ENCODE measurements at places on chromosomes 11 and 22. TPM values are rescaled to one million over a fixed set of nuclear protein-coding genes. Genes with fewer than 3 reads are reported as not detected.

GRCh38 chr11:73162196-73162740, 20.1 kb upstream of the FCHSD2 start:
- H3K27me3 ChIP-seq = no peaks in the 10 kb centered on the region
- H3K27ac ChIP-seq = no peak overlapping the region
- no peak for DNase-seq
- H3K4me1 ChIP-seq = no peaks in the 10 kb centered on the region
- no peaks in the 10 kb centered on the region for H3K36me3 ChIP-seq

DNA sequence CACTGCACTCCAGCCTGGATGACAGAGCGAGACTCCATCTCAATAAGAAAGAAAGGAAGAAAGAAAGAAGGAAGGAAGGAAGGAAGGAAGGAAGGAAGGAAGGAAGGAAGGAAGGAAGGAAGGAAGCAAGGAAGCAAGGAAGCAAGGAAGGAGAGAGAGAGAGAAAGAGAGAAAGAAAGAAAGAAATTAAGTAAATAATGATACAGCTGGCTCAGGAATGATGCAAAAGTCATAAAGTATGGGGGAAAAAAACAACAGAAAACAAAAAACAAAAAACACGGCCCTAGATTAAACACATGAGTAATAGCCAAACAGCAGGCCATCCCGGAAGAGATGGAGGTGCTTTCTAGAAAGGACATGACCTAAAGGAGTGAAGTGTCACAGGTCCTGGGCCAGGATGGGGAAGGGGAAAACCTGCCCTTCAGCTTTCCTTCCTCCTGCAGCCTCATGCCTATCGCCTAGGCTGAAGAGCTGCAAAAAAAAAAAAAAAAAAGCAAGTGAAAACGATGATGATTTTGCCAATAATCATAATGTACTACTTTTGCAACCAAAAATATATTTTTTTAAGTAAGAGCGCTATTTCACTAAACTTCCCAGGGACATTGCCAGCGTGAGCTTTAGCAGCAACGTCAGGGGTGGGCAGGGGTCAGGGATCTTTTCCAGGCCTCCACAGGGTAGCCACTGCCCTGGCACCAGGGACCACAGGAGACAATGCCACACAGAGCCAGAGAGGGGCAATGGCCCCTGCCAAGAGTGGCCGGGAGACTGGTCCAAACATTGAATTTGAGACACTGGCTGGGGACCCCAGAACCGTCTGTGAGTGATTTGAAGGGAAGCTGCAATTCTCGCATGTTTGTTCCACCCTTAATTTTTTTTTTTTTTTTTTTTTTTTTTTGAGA, 28.2 kb upstream of the TMPRSS4 start:
- H3K36me3 ChIP-seq = no peaks in the 10 kb centered on the region
- H3K27me3 ChIP-seq = no peaks in the 10 kb centered on the region
- DNase-seq = no peak
- no peak overlapping the region for H3K27ac ChIP-seq
- H3K4me1 ChIP-seq = no peaks in the 10 kb centered on the region
- H3K4me3 ChIP-seq = no peak overlapping the region

GRCh38 chr11:108147150-108147549, 25.8 kb downstream of the ACAT1 start:
- no peak overlapping the region for H3K27ac ChIP-seq
- no peaks in the 10 kb centered on the region for H3K4me1 ChIP-seq
- no peak overlapping the region for H3K4me3 ChIP-seq
- H3K36me3 ChIP-seq = no peaks in the 10 kb centered on the region
- H3K27me3 ChIP-seq = no peaks in the 10 kb centered on the region

Gene ANO1
- total RNA-seq = 34.6 TPM

- H3K4me1 ChIP-seq = peaks cover 3% of the 10 kb centered on the region
- no peak overlapping the region for H3K4me3 ChIP-seq
- H3K27me3 ChIP-seq = no peaks in the 10 kb centered on the region
- no peaks in the 10 kb centered on the region for H3K36me3 ChIP-seq
- no peak overlapping the region for H3K27ac ChIP-seq
Measured at GRCh38 chr22:40487663-40488249, 117.4 kb downstream of the SGSM3 start.

Gene OR56B4
- not detected for total RNA-seq

DNA sequence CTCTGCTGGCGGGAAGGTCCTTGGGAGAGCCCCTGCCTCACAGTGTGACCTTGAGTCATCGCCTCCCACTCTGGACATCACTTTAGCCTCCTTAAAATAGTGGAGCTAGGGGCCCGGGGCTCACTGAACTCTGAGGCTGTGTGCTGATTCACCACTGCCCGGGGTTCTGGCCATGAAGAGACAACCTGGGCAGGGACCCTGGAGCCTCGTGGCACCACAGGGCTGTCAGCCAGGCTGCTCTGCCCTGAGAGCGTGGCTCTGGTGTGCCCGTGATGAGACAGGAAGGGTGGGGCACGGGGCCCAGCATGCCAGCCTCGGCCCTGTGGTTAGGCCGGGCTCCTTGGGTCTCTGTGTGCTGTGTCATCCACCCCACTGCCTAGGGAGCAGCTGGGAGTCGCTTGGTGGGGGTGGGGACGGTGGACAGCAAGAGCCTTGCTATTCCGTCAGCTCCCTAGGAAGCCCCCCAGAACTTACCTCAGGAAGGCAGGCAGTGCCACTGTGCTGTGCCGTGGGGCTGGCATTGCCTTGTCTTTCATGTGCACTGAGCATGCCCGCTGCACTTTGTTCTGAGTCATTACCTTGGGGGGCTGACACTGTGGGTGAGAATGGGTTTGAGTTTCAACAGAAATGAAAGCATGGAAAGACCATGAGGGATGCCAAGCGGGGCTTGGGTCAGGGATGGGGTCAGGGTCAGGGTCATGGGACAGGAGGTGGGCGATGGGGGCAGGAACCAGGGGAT, 31.7 kb downstream of the TPCN2 start:
- H3K4me1 ChIP-seq = no peaks in the 10 kb centered on the region
- no peak overlapping the region for H3K4me3 ChIP-seq
- no peak for DNase-seq
- no peak overlapping the region for H3K27ac ChIP-seq
- H3K36me3 ChIP-seq = no peaks in the 10 kb centered on the region
- H3K27me3 ChIP-seq = no peaks in the 10 kb centered on the region

Gene IL10RA
- 4.5 TPM for total RNA-seq

GRCh38 chr11:16946477-16947282, 67.5 kb downstream of the PLEKHA7 start:
- no peak overlapping the region for H3K27ac ChIP-seq
- no peaks in the 10 kb centered on the region for H3K27me3 ChIP-seq
- H3K4me3 ChIP-seq = no peak overlapping the region
- no peaks in the 10 kb centered on the region for H3K36me3 ChIP-seq
- DNase-seq = no peak

Gene SYTL2
- 52.2 TPM for total RNA-seq

GRCh38 chr11:64888729-64889511, 10.5 kb upstream of the EHD1 start:
- H3K4me3 ChIP-seq = no peak overlapping the region
- DNase-seq = no peak
- H3K27me3 ChIP-seq = no peaks in the 10 kb centered on the region
- no peak overlapping the region for H3K27ac ChIP-seq
- H3K36me3 ChIP-seq = no peaks in the 10 kb centered on the region
- no peaks in the 10 kb centered on the region for H3K4me1 ChIP-seq

GRCh38 chr11:117412653-117413275, 85.1 kb downstream of the CEP164 start:
- no peak overlapping the region for H3K27ac ChIP-seq
- no peak overlapping the region for H3K4me3 ChIP-seq
- no peak for DNase-seq
- H3K27me3 ChIP-seq = no peaks in the 10 kb centered on the region

DNA sequence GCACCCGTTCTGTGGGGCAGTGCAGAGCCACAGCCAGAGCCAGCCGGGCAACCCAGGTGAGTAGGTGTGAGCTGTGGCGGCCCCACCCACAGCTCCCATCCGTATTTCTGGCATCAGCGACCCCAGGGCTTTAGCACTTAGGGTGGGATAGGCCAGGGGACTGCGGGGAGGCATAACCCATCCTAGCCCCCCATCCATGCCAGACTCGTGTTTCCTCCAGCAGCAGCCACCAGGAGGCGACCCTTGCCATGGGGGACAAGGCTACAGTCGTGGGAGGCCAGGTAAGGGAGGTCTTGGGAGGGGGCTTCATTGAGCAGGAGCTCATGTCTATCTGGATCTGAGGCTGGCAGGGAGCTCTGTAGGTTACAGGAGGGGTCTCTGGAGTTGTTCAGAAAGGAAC, 873 bp downstream of the OTOG start:
- no peak for DNase-seq
- peaks cover 3% of the 10 kb centered on the region for H3K27me3 ChIP-seq
- no peak overlapping the region for H3K4me3 ChIP-seq

DNA sequence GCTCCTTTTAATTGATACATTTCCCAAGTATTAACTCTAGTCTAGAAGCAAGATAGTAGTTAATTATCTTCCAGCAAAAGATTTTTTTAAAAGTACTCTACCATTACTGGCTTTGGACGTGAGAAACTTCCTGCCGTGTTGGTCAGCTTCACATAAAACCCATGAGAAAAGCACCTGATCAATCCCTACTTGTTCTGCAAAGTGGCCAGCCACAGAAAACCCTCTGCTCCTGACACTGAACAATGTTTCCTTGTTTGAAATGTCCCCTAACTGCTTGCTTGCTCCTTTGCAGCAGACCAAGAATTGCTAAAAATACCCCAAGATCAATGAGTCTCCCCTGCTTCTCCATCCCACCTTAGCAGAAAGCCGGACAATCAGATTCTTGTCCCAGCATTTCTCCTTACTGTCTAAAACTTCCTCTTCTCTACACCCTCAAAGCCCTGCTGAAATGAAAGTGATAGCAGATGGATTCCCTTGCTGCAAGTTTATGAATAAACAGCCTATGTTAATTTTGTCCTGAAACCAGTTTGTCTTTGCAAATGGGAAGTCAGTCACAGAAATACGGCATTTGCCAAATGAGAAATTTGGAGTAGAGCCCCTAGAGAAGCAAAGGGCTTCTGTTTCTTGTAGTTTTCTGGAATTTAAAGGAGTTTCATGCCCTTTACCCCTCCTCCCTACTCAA, 207.1 kb upstream of the ARHGAP20 start:
- no peak for DNase-seq
- no peak overlapping the region for H3K27ac ChIP-seq
- H3K27me3 ChIP-seq = no peaks in the 10 kb centered on the region
- H3K4me3 ChIP-seq = no peak overlapping the region
- H3K36me3 ChIP-seq = no peaks in the 10 kb centered on the region

- peak; percentile 5 for DNase-seq
- H3K4me1 ChIP-seq = no peaks in the 10 kb centered on the region
- H3K27ac ChIP-seq = no peak within 1 kb of the TSS
- no peaks in the 10 kb centered on the region for H3K36me3 ChIP-seq
- H3K4me3 ChIP-seq = no peak within 1 kb of the TSS
Measured at GRCh38 chr11:118076754-118077281, at the start of gene TMPRSS4. TMPRSS4 (plus strand) TSS chr11:118077078; CDS start chr11:118077303, 225 bp downstream.

- H3K4me1 ChIP-seq = no peaks in the 10 kb centered on the region
- no peak overlapping the region for H3K4me3 ChIP-seq
- H3K36me3 ChIP-seq = no peaks in the 10 kb centered on the region
- H3K27me3 ChIP-seq = no peaks in the 10 kb centered on the region
Measured at GRCh38 chr11:118227865-118228785, 3.3 kb upstream of the JAML start.

- DNase-seq = no peak
- H3K36me3 ChIP-seq = no peaks in the 10 kb centered on the region
- H3K27me3 ChIP-seq = no peaks in the 10 kb centered on the region
- H3K4me1 ChIP-seq = no peaks in the 10 kb centered on the region
- H3K4me3 ChIP-seq = no peak overlapping the region
- no peak overlapping the region for H3K27ac ChIP-seq
Measured at GRCh38 chr22:47794851-47795250, 1032.4 kb downstream of the TBC1D22A start.

- no peak for DNase-seq
- H3K36me3 ChIP-seq = peaks cover 32% of the 10 kb centered on the region
- peak overlapping the region; percentile 88 for H3K4me3 ChIP-seq
- H3K27me3 ChIP-seq = no peaks in the 10 kb centered on the region
- H3K4me1 ChIP-seq = peaks cover 2% of the 10 kb centered on the region
Measured at GRCh38 chr11:65501186-65501471, 2.3 kb downstream of the MALAT1 start.

DNA sequence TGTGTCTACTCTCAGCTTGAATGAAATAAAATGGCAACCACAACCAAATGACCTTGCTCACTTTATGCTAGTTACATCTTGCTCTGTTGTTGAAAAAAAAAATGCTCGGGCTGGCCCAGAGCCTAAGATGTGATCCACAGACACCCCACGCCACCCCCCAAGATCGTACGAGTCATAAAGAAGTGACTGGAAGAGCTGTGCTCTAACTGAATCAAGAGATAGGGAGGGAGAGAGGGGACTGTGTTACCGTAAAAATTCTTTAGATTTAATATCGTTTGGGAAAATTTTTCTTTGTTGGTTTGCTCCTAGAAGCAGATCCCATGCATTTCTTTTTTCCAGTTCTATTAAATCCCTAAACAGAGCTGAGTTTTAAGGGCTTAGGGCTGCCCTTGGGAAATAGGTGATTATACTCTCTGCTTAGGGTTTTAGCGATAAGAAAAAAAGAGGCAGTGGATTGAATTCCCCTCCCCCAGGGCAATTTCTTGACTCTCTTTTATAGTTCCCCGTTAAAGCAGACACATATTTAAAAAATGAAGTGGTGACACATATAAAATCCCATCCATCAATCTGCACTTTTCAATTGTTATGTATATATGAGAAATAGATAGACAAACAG, 14.5 kb downstream of the MAML2 start:
- no peak overlapping the region for H3K4me3 ChIP-seq
- no peaks in the 10 kb centered on the region for H3K4me1 ChIP-seq

Gene LUZP2
- total RNA-seq = 0.28 TPM

DNA sequence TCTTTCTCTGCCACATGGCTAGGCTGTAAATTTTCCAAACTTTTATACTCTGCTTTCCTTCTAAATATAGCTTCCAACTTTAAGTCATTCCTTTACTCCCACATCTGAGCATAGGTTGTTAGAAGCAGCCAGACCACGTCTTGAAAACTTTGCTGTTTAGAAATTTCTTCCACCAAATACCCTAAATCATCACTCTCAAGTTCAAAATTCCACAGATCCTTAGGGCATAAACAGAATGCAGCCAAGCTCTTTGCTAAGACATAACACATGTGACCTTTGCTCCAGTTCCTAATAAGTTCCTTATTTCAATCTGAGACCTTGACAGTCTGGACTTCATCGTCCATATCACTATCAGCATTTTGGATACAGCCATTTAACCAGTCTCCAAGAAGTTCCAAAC, 749.9 kb downstream of the METTL15 start:
- no peak overlapping the region for H3K4me3 ChIP-seq
- H3K4me1 ChIP-seq = no peaks in the 10 kb centered on the region
- DNase-seq = no peak
- H3K27me3 ChIP-seq = no peaks in the 10 kb centered on the region
- H3K36me3 ChIP-seq = no peaks in the 10 kb centered on the region

DNA sequence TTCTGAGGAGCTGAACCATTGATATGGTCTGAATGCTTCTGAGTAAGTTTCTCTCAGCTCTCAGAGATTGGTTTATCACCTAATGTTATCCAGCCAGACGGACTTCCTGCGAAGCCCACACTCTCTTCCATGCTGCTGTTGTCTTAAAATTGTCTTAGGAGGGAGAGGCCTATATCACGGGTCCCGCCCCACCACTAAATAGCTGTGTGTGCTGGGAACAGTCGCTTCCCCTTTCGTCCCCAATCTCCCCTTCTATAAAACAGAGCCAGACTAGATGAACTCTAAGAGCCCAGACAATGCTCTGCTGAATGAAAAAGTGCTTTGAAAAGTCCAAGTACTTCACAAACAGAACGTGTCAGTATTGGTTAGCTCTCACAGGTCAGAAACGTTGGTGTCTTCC, 81.4 kb upstream of the AKIP1 start:
- no peak overlapping the region for H3K4me3 ChIP-seq
- H3K27ac ChIP-seq = no peak overlapping the region
- no peaks in the 10 kb centered on the region for H3K27me3 ChIP-seq
- no peak for DNase-seq

Gene MAPK8IP1
- 46.9 TPM for total RNA-seq

Gene AIFM3
- total RNA-seq = 1.8 TPM
